ENCODE measurements at places on chromosomes 3 and 15.

- DNase-seq, result no peak
Observed at GRCh38 chr15:82944056-82944455, 8.5 kb downstream of the HOMER2 start.

GRCh38 chr3:72004749-72005292, 219.9 kb upstream of the PROK2 start:
- DNase-seq, result no peak

GRCh38 chr3:4314688-4315087, 11.5 kb downstream of the SETMAR start:
- no peak for DNase-seq

DNA sequence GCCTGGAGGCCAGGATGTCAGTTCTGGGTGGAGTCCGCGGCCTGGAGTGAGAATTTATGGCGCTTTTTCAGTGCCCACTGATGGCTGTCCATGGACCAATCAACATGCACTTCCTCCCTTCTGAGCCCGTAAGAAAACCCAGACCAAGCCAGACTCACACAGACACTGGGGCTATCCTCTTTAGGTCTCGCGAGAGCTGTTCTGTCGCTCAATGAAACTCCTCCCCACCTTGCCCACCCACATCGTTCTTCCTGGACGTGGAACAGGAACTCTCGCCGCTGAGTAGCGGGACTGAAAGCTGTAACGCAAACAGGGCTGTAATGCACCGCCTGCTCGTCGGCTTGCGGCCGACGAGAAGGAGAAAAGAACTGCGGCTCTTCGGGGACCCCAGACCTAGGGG, 833.0 kb upstream of the CADM2 start:
- no peak for DNase-seq
